ENCODE measurements at places on chromosomes 5 and 9.

GRCh38 chr9:94783928-94784327, 57.4 kb downstream of the AOPEP start:
- DNase-seq, result no peak

GRCh38 chr5:11306365-11306764, 545.3 kb upstream of the DAP start:
- DNase-seq, result no peak

GRCh38 chr5:159034083-159034824, 65.5 kb downstream of the EBF1 start:
- DNase-seq, result no peak

GRCh38 chr5:150779397-150780186, 1.0 kb downstream of the SMIM3 start:
- no peak for DNase-seq

- DNase-seq, result no peak
These were observed 36.0 kb upstream of the SVEP1 start for GRCh38 chr9:110615498-110615897.

DNA sequence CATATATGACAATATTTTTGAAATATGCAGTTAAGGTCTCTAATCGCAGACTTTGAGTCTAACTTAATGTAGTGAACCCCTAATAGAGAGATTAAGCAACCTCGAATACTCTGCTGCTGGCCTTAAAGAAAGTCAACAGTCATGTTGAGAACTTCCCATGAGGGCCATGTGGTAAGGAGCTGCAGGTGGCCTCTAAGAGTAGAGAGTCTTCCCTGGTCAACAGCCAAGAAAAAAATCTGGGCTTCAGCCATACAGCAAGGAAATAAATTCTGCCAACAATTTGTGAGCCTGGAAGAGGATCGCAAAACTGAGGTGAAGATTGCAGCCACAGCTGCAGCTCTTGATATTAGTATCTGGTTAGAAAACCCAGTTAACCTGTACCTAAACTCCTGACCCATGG, 935.2 kb upstream of the TYRP1 start:
- no peak for DNase-seq

- no peak for DNase-seq
These were observed 27.2 kb downstream of the ARHGAP26 start for GRCh38 chr5:142797420-142797819.

DNA sequence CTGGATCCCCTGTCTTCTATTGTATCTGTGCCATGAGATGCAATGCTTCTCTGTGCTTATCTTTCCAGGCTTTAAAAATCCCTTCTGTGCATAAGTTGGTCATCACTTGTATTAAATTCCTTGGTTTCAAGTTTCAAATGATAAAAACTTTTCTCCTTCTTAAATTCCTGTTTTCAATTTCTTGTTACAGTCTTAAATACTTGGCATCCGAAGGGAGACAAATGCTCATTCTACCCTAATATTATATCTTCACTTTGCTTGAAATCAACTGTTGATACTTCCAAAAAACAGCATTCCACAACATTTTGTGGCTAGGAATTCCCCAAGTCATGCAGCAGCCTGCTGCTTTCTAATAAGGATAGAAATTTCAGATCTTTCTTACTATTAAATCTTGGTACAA, 413.2 kb upstream of the ACTBL2 start:
- no peak for DNase-seq

DNA sequence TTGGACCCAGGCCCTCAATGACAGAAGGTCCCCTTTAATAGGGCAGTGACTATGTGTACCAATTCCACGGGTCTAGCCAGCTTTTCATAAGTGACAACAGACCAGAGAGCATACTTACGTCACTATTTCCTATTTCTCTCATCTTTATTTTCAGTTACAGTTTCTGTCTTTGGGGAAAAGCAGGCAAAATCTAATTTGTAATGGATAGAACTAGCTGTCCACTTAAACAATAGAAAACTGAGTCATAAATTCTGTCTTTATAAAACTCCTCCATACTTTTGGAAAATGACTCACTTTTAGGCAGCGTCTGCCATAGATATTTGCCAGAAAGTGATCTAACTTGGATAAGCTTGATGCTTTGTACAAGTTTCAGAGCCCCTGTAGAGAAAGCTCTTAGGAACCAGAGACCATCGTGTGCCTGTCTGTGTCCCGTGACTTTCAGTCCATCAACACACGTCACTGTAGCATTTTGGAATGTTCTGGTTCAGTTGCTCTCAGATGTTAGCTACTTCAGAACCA, 101.9 kb downstream of the F2RL2 start:
- peak; percentile 12 for DNase-seq

All from CD4-positive, alpha-beta T cell treated with Interleukin-21 for 1 hour (primary cell).